ENCODE measurements at places on chromosomes 7 and 10. TPM values are rescaled to one million over a fixed set of nuclear protein-coding genes. Genes with fewer than 3 reads are reported as not detected.

Gene GRID2IP
- total RNA-seq, result 0.96 TPM

Gene ZNF3
- total RNA-seq, result 37.1 TPM

DNA sequence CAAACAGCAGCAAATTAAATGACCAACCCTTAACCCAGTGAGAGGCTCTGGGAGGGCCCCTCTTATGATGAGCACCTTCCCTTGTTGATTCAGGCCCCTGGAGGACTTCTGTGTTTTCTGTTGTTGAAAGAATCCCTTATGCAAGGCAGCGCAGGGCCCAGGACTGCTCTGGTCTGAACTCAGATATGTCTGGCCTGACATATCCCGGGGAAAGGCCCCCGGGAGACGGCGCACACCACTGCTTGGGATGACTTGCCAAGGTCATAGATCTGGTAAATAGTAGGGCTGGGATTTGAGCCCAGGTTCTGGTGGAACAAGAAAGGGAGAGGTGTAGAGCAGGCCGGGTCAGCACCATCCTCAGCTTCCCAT, 124.0 kb downstream of the AOAH start:
- no peak for DNase-seq

Gene KCNH2
- total RNA-seq, result 25.3 TPM

DNA sequence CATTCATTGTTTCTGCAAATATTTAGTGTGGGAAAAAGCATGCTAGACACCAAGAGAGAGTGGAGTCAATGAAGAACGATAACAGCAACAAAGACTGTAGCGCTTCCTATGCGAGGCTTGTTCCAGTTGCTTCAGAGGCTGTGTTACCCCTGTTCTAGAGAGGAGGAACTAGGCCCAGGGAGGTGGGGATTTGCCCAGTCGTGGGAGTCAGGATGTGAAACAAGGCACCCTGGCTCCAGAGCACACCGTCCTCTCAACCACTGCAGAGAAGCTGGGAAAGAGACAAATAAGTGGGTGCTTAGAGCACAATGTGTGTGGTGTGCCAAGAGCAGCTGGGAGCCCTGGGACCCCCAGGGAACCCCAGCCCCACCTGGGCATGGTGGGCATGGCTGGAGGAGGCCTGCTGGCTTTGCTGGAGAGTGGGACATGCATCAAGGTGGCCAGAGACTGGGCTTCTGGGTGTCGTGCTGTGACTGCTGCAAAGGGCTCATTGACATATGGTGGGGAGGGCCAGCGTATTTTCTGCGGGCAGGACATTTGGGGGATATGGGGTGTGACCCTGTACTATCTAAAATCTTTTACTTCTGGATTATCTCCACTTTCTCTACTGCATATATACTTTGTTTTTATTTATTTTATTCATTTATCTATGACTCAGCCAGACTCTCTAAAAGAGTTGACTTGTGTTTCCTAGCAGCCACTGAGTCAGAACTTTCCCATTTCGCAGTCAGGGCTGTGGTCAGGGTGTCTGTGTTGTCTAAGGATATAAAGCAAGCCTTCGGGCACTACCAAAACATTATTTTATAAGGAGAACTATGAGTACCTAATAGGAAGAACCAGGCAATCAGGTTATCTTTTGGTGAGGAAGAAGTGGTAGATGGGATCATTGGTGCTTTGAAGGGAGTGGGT, 95.4 kb downstream of the TCF7L2 start:
- no peak for DNase-seq

GRCh38 chr10:90378524-90379076, 479.2 kb downstream of the HTR7 start:
- no peak for DNase-seq

DNA sequence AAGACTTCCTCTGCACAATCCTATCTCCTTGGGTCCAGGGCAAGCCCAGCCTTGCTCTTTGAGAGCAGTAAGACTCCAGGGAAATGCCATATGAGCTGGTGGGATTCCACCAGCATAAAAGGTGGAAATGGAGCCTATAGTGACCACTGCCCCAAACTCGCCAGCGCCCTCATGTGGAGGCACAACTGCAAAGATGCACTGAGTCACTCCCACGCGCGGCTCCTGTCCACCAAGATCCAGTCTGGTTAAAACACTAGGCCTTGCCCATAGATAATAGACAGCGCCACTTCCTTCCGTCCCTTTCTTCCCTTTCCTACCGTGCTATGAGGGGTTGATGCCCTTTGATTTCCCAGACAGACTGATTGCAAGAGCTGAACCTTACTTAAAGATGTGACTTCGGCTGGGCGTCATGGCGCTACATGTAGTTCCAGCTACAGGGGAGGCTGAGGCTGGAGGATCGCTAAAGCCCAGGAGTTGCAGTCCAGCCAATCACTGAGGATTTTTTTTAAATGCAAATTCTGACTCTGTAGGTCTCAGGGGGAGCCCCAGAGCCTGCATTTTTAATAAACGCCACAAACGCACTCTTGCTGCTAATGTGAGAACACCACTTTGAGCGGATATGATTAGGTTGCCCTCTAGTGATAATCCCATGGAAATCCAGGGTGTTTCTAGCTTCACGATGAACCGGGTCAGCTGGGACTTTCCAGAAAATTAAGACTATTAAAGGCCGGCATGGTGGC, 136.5 kb downstream of the EPC1 start:
- DNase-seq, result peak; percentile 9

- no peak for DNase-seq
Measured at GRCh38 chr7:34739651-34740300, 81.8 kb downstream of the NPSR1 start.

GRCh38 chr10:91033324-91033950, 112.5 kb upstream of the ANKRD1 start:
- DNase-seq, result no peak

- DNase-seq, result no peak
Measured at GRCh38 chr10:12556039-12556438, 206.7 kb downstream of the CAMK1D start.

- peak; percentile 42 for DNase-seq
Measured at GRCh38 chr10:103111031-103111917, 81.8 kb downstream of the NT5C2 start.

Gene LRIT1
- 3.6 TPM for total RNA-seq

- no peak for DNase-seq
Measured at GRCh38 chr7:103714376-103714927, 268.4 kb upstream of the SLC26A5 start.

DNA sequence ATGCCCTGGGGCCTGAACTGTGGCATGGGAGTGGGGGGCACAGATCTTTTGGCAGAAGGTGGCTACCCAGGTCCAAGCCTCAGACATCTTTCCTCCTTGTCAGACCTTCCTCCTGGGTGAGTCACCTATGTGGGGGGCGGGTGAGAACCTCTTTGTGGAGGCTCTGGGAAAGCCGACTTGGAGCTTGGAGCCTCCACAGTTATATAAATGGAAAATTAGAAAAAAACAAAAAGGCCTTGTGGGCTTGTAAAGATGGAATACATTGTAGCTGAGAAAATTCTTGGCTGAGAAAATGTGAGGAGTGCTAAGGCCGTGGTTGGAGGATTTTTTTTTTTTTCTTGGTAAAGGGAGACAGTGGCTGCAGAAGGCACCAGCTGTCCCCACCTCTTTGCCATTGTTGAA, 292.5 kb downstream of the CCDC3 start:
- DNase-seq, result no peak

Gene SPDYE16
- 3.6 TPM for total RNA-seq

DNA sequence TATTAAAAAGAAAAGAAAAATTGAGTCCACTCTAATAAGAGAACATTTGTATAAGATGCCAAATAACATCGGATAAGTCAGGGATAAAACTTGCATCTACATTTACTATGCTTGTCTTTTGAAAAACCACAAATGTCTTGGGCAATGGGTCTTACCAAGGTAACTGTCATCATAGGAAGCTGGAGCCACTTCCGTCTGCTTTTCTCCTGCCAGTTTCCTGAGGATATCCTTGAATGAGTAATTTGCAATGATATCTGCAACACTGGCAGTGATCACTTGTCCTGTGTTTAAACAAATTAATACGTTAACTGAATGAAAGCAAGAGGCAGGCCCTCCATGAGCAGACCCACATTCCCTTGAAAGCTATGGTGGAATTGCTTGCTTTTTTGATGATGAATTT, 47.3 kb downstream of the ITGA8 start:
- DNase-seq, result no peak

Gene KIAA1217
- 32.0 TPM for total RNA-seq

Gene VWDE
- 13.0 TPM for total RNA-seq

DNA sequence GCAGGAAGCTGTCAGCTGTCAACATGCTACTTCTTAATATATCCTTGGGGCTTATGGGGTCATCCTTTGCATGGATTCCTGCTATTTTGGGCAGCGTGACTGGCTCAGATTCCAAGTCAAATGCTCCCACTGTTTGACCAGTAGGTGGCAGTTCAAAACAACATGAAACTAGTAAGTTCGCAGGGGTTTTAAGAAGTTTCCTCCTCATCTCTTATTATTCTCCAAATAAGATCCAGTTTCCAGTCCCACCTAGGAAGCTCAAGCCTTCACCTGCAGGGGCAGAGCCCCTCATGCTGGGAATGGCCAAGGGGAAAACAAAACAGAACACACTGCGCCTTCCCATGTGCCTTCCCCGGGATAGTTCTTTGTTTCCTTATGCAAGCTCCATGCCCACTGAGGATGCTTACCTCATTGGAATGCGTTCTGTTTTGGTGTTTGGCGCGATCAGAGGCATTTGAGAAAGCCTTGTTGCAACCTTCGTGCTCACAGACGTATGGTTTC, 259.8 kb downstream of the GLI3 start:
- peak; percentile 94 for DNase-seq

GRCh38 chr7:142855756-142856564, 1.1 kb downstream of the EPHB6 start:
- peak; percentile 11 for DNase-seq

Gene RSPH10B
- 1.2 TPM for total RNA-seq

Gene PRSS37
- 0.72 TPM for total RNA-seq

DNA sequence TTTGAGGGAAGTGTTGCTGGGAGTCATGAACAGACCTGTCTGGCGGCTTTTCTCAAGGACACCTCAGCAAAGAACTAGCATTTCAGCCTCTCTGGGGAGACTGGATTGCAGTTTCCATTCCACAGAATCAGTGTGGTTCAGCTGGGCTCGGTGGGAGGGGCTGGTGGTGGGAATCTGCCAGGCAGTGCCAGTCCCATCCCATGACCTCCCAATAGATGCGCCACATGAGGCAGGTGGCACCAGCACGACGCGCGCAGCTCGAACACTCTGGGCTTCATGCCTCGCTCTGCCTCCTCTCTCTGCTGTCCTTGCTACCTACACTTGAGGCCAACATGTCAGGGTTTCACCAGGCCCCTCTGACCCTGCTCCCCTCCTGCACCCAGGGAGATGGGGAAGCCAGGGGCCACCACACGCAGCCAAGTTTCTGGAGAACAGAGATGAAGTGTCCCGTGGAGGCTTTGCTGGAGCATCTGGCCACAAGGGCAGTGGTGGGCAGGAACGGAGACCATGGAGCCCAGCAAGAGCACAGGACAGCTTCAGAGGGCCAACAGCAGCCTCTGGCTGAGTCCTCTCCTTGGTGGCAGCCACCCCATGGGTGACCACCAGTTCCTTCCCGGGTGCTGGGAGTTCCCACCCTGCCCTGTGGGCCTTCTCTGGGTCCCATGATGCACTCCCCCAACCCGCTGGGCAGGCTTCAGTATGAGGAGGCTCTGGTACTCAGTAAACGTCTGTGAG, 2.3 kb downstream of the NACAD start:
- DNase-seq, result peak; percentile 27

Gene TMEM176B
- total RNA-seq, result 107 TPM

- DNase-seq, result no peak
Measured at GRCh38 chr7:135213831-135214230, 2.5 kb upstream of the WDR91 start.

Gene UPF2
- total RNA-seq, result 16.6 TPM

DNA sequence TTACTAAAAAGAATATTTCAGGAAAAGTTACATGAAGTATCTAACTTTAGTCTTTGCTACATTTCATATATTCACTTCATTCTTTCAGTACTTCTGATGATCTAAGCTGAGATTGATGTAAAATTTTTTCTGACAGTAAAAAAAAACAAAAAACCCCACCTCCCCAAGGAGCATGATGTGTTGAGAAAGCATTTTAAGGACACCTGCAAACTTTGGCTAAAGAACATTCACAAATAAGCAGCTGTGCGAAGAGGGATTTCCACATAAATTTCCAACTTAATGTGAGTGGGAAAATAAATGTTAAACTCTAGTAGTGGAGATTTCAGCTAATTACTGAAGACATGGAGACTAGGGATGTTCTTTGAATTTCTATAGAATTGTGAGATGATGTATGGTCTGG, 35.5 kb downstream of the DLD start:
- DNase-seq, result no peak

DNA sequence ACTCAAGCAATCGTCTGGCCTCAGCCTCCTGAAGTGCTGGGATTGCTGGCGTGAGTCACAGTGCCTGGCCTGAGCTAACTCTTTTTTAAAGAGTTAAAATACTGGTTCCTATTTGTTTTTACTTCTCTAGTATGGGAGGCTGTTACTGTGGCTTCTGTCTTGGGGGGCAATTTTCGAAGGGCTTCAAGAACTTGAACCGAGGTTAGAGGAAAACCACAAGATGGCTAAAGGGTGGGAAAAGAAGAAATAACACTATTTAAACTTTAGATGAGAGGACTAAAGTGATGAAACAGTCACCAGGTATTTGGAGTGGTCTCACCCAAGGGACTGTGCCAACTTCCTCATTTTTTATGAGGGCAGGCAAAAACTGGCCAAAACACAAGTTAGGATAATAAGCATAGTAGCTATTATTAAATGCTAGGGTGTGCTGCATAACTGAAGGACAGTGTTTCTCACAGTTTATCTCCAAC, 17.8 kb downstream of the MET start:
- DNase-seq, result no peak

Gene ITIH2
- not detected for total RNA-seq

GRCh38 chr10:8416192-8416701, 361.8 kb downstream of the GATA3 start:
- DNase-seq, result no peak

GRCh38 chr7:158461824-158462223, 125.8 kb downstream of the PTPRN2 start:
- DNase-seq, result no peak

- peak; percentile 76 for DNase-seq
Measured at GRCh38 chr7:80060218-80060806, 74.3 kb upstream of the GNAI1 start.

GRCh38 chr7:158733220-158733519, 28.6 kb upstream of the NCAPG2 start:
- no peak for DNase-seq

Gene MYPN
- total RNA-seq, result 1.4 TPM

Gene SFTPA1
- total RNA-seq, result 0.48 TPM

Gene OR2A1
- 6.3 TPM for total RNA-seq

DNA sequence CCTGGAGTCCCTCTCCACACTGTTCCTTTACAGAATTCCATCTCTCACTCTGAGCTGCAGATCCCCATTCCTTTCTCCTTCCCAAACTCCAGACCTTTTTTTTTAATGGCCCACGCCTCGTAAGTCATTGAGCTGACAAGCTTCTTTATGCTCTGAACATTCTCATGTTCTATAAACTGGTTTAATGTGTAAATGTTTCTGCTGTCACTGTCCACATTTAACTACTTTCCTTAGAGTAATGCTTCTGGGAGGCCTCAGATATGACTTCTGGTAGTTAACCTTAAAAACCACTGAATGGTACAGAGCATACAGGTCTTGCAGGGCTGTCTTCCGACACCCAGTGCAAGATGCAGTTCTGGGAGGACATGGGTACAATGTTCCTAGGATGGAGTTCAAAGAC, 71.1 kb upstream of the CAMK2B start:
- DNase-seq, result no peak

Measured in umbilical cord (tissue), 2 donors.